ENCODE measurements at places on chromosomes 5 and 9.

GRCh38 chr5:31982621-31983020, 191.5 kb downstream of the GOLPH3 start:
- no peak for DNase-seq

DNA sequence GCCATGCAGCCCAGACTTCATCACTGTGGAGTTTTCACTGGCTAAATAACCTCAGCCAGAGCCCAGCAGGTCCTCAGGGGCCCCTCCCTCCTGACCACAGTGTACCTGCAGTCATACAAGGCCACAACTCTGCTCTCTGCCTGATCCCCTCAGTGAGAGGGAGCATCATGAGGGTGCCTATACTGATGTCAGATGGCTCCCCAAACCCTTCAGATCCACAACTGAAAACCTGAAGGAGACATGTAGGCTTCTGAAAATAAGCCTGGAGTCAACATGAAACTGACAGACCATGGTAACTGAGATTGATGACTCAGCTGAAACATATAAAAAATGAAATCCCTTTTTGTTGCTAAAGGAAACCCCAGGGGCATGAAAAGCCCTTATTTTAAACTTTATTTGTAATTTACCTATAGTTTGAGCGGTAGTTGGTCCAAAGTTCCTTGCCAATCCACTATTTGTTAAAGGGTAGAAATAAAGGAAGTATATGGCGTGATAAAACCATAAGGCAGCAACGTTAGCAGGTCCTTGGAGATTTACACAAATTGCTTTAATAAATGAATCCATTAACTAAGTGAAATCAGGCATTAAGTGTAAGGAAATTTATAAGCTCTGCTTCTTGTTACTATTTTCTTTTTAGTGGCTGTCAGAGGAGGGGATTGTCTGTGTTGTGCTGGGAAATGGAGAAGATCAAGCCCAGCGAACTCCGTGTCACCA, 68.3 kb downstream of the FGF1 start:
- no peak for DNase-seq

- DNase-seq, result no peak
Measured at GRCh38 chr9:14868418-14868771, 41.8 kb downstream of the FREM1 start.

GRCh38 chr5:122181863-122182262, 52.5 kb downstream of the ZNF474 start:
- DNase-seq, result peak; percentile 35

- no peak for DNase-seq
Measured at GRCh38 chr9:34405719-34406118, 29.0 kb upstream of the MYORG start.

DNA sequence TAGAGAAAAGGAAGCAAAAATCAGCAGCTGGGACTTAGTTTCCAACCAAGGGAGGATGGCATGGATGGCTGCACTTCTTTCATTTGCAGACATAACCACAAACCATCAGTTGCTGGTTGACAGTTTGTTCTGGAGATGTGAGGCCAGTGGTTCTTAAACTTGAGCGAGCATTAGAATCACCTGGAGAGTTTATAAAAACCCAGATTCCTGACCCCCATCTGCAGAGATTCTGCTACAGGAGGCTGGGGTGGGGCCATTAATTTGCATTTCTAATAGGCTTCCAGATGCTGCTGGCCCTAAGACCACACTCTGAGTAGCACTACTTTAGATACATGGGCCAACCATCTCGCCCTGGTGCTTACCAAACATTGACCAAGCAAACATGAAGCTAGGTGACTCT, 60.8 kb downstream of the MARCHF3 start:
- no peak for DNase-seq

- DNase-seq, result no peak
Measured at GRCh38 chr5:56725711-56726411, 89.5 kb upstream of the MAP3K1 start.

DNA sequence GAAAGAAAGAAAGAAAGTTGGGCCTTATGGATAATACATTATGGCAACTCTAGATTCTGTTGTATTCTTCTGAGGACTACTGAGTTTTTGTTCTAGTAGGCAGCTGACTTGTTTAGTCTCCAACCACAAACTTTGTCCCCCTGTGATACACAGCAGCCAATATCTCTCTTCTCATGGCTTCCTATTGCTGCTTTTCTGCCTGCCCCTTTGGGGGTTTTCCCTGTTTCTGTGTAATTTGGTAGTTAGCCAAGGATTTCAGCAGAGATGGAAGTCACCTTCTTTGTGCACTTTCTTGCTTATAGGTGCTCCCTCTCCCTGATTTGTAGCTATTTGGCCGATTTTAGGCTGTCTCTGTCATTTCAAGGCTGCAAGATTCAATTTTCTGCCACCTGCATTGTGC, 109.6 kb downstream of the FGF1 start:
- no peak for DNase-seq

DNA sequence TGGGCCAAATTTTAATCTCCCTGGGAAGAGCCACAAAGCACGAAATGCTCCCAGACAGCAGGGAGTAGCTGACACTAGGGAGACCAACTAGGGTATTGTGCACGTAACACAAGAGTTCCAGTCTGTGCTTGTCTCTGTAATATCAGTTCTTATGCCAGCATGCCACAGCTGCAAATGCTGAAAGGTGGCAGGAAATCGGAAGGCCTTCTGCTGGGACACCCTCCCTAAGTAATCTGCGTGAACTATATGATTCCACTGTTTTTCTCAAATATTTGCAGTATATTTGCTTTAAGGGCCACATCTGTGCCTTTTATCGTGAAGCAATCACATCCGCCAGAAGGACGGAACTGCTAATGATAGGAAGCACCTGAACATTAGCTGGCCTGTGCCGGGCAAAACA, 12.6 kb downstream of the VLDLR start:
- no peak for DNase-seq

DNA sequence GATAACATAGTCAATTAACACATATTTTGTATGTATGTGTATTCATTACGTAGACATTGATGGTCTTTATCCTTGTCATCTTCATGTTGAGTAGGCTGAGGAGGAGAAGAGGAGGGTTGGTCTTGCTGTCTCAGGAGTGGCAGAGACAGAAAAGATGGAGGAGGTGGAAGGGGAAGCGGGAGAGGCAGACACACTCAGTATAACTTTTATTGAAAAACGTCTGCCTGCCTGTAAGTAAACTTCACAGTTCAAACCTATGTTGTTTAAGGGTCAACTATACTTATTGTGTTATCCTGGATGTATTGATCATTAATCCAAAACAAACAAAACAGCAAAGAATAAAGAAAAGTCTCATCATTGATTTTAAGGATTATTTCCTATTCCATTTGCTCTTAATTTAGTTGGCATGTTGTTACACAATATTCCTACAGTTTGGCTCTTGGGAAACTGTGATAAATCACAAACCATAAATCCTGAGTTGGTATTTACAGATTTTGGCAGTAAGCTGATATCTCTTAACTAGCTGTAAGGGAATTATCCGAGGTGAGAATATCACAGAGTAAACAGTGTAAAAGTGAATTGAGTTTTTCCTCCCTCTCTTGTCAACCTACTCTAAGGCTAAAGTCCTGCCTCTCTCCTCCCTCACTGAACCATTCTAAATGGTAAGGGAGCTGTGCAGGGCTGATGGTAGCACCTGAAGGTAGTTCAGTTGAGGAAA, 487.2 kb downstream of the SPATA31D1 start:
- no peak for DNase-seq

- peak; percentile 22 for DNase-seq
Measured at GRCh38 chr5:15946026-15946425, 233.6 kb downstream of the MARCHF11 start.

DNA sequence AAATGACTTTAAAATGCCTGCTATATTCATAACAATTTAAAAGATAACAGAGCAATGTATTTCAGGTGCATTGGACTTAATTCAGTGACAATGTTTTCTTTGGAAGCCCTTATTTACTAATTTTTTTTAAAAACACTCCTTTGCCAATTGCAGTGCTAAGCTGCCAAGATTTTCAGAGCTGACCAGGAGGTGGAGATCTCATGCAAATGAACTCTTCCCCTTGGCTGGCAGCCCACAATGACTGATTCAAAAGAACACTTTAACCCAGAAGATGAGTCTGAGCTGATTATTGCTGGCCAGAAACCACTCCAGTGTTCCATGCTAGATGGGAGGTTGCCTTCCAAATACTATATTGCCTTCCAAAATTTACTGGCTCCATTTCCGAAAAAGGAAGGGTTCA, 128.3 kb upstream of the CCNH start:
- peak; percentile 0 for DNase-seq

- no peak for DNase-seq
Measured at GRCh38 chr5:42887575-42887974, 75.9 kb upstream of the SELENOP start.

GRCh38 chr5:143534761-143535154, 131.3 kb upstream of the NR3C1 start:
- DNase-seq, result no peak

GRCh38 chr5:26700759-26701384, 337.5 kb downstream of the CDH9 start:
- DNase-seq, result no peak

DNA sequence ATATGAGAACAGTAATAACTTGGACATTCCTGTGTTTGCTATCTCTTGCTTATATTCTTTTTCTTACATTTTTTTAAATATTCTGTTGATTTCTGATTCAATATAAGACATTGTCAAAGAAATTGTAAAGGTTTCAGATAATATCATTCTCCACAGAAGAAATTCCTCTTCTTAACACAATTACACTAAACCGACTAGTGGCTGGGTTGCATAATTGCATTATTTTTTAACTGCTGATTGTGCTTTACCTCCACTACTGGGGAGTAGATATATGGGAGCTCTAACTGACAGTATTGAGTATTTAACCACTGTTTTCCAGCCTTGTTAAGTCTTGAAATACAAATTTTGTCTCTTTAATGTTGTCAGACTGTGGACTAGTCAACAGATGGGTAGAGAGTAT, 723.8 kb upstream of the EDIL3 start:
- DNase-seq, result no peak

- DNase-seq, result no peak
Measured at GRCh38 chr5:62589504-62589903, 10.9 kb downstream of the LRRC70 start.

- DNase-seq, result no peak
Measured at GRCh38 chr5:150026682-150027172, 26.2 kb downstream of the HMGXB3 start.

GRCh38 chr5:122316656-122317055, 4.6 kb downstream of the SNCAIP start:
- DNase-seq, result no peak

- DNase-seq, result no peak
Measured at GRCh38 chr5:75363726-75364495, 26.9 kb downstream of the HMGCR start.

- DNase-seq, result peak; percentile 26
Measured at GRCh38 chr9:71079451-71079850, 42.0 kb downstream of the TRPM3 start.

GRCh38 chr9:33992632-33993031, 56.1 kb downstream of the UBAP2 start:
- DNase-seq, result no peak

GRCh38 chr9:120941046-120941770, 14.6 kb upstream of the TRAF1 start:
- no peak for DNase-seq

- no peak for DNase-seq
Measured at GRCh38 chr9:113788616-113789330, 87.3 kb upstream of the ZNF618 start.

GRCh38 chr9:108339251-108339650, 516.5 kb downstream of the ACTL7B start:
- no peak for DNase-seq

GRCh38 chr5:128216860-128217531, 133.4 kb downstream of the SLC12A2 start:
- DNase-seq, result no peak

DNA sequence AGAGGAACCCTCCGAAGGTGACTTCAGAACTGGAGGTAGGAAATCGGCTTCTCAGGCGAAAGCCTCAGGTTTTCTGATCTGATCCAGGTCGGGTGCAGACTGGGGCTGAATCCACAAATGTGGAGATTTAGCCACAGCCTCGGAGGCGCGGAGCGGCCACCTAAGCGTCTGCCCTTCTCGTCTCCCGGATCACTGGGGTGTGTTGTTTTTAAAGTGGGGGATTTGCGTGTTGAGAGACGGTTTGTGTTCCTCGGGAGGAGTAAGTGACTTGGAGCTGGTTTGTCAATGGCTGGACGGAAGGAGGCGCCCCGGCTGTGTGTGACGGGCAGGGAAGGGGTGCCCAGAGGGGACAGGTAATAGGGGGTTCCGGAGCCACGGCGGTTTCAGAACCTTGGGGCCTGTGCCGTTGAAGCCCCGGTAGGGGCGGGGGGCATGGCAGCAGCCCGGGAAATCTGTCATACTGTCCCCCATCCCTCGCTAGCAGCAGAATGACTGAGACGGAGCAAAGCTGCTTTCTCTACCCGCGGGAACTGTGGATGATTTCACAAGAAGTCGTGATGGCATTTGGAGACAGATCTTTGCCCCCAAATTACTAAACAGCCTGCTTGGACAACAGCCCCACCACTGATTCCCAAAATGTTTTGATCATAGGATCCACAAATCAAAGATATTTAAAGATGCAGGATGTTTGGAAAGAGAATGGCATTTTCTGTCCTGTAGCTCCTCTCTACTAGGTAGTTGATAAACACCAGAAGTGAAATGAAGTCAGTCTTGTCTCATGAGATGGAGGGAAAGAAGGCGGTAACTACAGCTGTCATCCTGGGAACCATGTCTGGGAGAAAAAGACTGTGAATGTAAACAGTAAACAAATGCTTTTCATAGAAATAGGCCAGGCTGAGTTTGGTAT, 216.5 kb downstream of the PDZD2 start:
- no peak for DNase-seq

- peak; percentile 100 for DNase-seq
Measured at GRCh38 chr9:37465249-37466036, at the start of gene ZBTB5. TSS of gene ZBTB5 (minus strand) at chr9:37465450. CDS start at chr9:37442551, 22,899 bp downstream.

DNA sequence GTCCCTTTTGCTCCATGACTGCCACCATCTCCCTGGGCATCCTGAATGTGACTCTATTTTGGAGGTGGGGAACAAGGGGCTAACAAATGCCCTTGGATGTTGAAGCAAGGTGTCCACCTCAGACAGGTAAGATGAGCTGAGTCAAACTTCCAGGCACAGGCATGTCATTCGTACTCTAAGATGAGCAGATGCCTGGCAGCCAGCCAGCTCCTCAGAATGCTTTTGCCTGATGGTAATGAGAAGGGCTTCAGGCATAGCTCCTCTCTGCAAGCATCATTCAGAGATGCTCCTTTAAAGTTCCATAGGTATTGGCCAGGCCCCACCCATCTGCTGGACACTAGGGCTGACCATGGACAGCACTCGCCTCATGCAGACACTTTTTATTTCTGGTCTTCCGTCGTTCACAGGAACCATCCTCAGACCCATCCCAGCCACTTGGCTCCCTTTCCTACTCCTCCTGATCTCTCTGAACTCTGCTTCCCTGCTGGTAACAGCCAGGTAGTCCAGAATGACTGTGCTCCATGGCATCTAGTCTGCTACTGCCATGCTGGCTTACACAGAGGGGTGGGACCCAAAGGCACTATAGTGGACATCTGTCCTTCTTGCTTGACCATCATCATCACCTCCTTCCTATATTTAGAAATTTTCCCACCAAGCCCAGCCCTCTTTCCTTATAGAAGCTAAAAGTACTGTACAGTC, 118.8 kb downstream of the GLIS3 start:
- DNase-seq, result no peak

- peak; percentile 60 for DNase-seq
Measured at GRCh38 chr5:140312067-140312790, 9.3 kb upstream of the PFDN1 start.

GRCh38 chr9:2420543-2420942, 201.0 kb upstream of the VLDLR start:
- no peak for DNase-seq

- DNase-seq, result no peak
Measured at GRCh38 chr5:125189531-125189941, 443.1 kb upstream of the ZNF608 start.

- no peak for DNase-seq
Measured at GRCh38 chr5:169531631-169532030, 51.9 kb upstream of the SPDL1 start.
